ENCODE measurements at places on chromosomes 6 and 20.

DNA sequence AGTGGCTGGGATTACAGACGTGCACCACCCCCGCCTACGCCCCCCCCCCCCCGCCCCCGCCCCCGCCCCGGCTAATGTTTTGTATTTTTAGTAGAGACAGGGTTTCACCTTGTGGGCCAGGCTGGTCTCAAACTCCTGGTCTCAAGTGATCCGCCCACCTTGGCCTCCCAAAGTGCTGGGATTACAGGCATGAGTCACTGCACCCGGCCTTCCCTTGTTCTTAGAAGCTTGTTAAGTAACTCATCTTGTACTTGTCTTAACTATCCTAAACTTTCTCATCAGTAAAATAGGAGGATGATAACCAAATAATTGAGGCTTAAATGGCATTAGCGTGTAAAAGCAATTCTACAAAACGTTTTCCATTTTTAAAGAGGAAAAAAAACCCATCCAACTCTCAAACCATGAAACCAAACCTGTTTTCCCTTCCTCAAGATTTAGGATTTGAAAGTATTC lies 4.2 kb downstream of the CDYL start:
- no peak for DNase-seq

GRCh38 chr6:21883595-21884328 lies 290.2 kb downstream of the SOX4 start:
- no peak for DNase-seq

GRCh38 chr6:170151804-170152123 lies 139.1 kb downstream of the DLL1 start:
- DNase-seq, result no peak

DNA sequence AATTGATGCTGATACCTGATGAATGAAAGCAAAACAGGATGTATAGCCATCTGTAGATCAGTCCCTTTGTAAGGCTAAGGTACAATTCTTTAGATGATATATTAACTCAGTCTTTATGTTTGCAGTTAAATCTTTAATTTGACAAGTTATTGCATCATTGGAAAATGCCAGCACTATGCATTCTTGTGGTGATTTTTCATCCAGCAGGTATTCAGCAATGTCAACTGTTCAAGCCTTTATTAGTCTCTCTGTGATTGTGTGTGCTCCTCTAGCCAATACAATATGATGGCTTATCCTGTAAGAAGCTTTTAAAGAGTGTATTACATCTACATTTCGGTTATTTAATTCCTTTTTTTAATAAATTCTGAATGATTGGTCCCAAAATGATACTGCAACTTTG lies 34.3 kb downstream of the HLA-DMB start:
- DNase-seq, result no peak

DNA sequence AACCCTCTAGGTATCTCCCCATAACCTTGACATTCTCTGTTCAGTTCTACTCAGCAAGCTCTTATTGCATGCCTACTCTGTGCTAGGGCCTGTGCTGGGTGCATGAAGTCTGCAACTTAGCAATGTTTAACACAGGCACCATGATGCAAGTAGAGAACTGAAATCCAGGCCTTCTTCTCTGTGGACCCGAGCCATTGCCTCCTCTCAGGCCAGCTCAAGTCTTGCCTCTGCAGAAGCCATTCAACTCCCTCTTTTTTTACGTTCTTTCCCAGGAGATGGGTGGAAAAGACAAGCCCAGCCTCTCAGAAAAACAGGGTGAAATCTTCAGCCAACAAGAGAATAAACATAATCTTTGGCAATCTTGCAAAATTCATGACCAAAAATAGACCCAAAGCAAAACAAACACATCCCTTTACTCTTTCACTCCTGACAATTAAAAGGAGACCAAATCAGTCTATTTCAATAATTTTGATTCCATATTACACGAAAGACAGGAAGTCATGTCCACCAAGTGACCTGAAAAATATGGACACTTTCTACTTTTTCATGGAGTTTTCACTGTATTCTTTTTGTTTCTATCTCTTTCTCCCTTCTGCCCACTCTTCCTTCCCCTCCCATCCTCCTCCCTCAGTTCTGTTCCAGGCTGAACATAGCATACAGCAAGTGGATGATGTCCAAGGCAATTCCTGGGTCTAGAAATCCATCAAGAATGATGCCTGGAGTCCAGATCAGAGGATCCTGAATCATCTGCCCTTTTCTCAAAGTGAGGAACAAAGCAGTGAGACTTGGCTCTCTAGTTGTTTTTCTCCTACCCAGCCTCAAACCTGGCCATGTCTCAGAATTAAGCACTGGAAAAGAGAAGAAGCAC lies 45.4 kb upstream of the MOCS1 start:
- no peak for DNase-seq

GRCh38 chr6:118912646-118913045 lies 18.7 kb downstream of the ASF1A start:
- no peak for DNase-seq

GRCh38 chr20:56793916-56794315 lies 164.8 kb downstream of the TFAP2C start:
- DNase-seq, result no peak

DNA sequence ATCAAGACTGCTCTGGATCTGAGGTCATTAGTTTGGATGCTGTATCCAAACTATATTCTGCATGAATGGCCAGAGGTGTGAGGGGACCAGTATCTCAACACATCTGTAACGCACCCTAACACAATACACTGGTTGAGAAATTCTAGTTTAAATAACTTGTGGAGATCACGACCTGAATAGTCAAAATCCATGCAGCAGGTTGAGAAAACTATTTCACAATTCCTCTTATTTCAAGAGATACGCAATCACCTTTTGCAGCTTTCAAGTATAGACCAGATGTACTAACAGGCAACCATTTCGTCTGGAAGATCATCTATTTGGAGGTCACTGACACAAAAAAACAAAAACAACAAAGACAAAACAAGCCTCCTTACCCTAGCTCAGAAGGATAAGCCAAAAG lies 11.1 kb downstream of the CSNK2A1 start:
- DNase-seq, result no peak

DNA sequence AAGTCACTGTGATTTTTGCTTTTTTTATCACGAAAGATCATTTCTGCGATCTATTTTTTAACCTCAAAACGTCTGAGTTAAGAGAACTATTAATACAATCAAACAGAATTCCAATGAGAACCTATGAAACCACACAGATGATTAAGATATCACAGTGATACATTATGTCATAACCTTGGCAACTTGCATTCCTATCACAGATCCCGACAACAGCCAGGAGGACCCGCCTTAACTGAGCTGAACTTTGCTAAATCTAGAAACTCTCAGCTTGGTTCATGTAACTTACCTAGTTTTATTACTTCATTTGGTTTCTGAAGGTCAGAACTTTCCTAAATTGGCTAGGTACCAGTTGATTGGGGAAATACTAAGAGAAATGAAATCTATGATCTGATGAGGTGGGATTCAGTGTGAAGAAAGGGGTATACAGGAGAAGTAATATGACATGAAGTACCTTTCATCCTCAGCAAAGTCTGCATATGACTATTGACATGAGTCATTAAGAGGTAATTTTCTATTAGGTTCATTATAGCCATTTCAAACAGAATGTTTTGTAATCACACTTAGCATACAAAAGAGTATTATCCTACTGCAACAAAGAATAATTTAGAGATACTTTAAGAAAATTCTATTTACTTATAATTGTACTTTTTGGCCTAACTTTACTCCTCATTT lies 11.2 kb downstream of the LYRM4 start:
- DNase-seq, result no peak

GRCh38 chr6:127341471-127342202 lies 1.8 kb downstream of the ECHDC1 start:
- DNase-seq, result no peak

DNA sequence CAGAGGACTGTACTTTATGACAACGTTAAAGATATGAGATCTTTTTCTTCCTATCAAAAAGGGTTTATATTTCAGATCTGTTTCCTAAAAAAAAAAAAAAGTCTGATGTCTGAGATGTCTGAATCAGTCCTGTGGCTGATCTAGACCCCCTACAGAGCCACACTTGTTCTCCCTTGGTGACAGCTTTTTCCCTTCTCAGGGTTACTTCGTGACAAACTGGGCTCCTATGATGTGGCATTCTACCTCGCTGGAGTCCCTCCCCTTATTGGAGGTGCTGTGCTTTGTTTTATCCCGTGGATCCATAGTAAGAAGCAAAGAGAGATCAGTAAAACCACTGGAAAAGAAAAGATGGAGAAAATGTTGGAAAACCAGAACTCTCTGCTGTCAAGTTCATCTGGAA lies 134.5 kb downstream of the SLC16A10 start:
- no peak for DNase-seq

- DNase-seq, result peak; percentile 33
Observed at GRCh38 chr20:846894-847278, 13.4 kb downstream of the FAM110A start.

GRCh38 chr6:42468273-42468672 lies 16.5 kb upstream of the TRERF1 start:
- no peak for DNase-seq

- DNase-seq, result no peak
Observed at GRCh38 chr20:2528671-2529271, 7.6 kb upstream of the TMC2 start.

- no peak for DNase-seq
Observed at GRCh38 chr6:154617175-154617574, 106.7 kb upstream of the CNKSR3 start.

- DNase-seq, result no peak
Observed at GRCh38 chr6:40020166-40020565, 85.9 kb upstream of the MOCS1 start.

DNA sequence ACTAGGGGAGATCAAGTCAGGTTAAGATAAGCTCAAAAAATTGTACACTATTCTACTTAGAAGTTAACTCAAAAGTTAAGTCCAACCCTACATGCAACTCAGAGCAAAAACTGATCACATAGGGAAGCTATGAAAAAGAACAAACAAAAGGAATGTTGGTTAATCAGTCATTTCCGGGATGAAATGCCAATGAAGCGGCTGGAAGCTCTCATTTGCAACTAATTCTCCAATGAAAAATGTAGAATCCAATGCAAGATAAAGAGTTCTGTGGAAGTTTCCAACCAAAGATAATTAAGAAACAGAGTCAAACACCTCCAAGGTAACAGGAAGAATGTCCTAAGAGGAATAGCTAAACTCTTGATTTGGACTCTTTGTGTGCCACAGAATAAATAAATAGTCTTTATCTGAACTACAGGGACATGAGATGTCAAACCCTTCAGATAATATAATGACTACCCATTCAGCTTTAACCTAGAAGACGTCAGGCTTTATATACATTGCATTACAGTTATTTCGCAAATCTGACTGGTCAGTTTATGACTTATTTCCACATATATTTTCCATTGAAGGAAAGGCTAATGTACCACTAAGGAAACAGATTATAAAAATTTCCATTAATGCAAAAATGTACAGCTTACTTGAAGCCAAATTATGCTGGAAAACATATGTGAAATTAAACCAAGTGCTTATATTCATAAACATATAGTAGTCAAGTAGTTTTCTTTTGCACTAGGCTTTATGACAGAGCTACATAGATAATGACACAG lies 48.0 kb upstream of the DST start:
- no peak for DNase-seq

- no peak for DNase-seq
Observed at GRCh38 chr6:169691260-169691659, 10.6 kb downstream of the WDR27 start.

GRCh38 chr6:29564875-29565274 lies 5.3 kb upstream of the UBD start:
- no peak for DNase-seq

Measured in T-helper 2 cell treated with Interferon-gamma antibody and Interleukin-4, amounts not matched to agents 5 μg/mL and 100 μg/mL, for 36 hours (primary cell).